ENCODE measurements at places on chromosomes 11 and 22.
A peak's percentile ranks its signal among the peaks of the same experiment; 100 is the strongest.

GRCh38 chr22:24466716-24467328 lies 28.3 kb upstream of the UPB1 start:
- DNase-seq = no peak

DNA sequence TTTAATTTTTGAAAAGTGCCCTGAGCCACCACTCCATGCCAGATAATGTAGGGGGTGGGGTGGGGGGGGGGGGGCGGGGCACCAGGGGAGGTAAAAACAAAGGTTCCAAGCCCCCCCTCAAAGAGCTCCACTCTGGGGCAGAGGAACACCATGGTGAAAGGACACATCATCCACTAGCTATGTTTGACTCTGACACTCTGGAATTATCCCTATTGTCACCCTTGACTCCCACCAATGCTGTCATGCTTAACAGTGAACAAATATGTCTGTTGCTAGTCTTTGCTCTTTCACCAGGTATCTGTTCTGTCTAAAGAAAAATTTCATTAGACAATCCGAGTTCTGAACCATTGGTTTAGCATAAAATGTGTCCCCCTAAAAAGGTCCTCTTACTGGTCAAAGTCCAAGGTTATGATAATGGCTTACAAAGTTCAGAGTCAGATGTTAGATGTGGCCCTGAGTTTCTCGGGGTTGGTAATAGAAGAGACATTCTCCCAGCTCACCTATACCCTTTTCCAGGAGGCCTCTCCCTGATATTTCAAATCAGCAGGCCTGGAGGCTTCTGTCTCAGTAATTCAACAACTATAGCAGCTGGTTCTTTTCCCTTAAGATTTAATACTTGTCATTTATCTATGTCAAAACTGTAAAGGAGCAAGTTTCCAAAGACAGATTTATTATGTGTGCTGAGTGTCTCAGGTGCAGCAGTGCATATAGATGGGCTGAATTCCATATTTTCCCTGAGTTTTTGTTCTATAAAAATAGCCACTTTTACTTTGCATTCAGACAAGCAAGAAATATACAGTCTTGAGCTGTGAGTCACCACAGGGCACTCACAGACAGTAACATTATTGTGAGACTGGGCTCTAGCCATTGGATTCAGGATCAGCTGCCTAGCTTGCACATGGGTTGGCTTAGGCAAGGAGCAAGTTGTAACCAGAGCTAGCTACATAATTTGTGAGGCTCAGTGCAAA lies 174.1 kb downstream of the CSNK2A3 start:
- DNase-seq = no peak

- DNase-seq = no peak
Observed at GRCh38 chr22:46408568-46409506, 73.3 kb downstream of the TRMU start.

- DNase-seq = peak; percentile 46
Observed at GRCh38 chr11:57458410-57459163, 1.7 kb upstream of the RTN4RL2 start.

DNA sequence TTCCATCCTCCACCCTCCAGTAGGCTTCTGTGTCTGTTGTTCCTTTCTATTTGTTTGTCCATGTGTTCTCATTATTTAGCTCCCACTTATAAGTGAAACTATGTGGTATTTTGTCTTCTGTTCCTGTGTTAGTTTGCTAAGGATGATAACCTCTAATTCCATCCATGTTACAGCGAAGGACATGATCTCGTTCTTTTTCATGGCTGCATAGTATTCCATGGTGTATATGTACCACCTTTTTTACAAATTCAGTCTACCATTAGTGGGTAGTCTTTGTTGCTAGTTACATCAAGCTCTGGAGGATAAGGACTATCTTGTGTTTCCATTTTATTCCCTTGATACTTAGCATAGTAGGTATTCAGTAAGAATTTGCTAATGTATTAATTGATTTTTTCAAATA lies 664.2 kb upstream of the FAT3 start:
- no peak for DNase-seq

- no peak for DNase-seq
Observed at GRCh38 chr22:35445933-35446332, 46.0 kb downstream of the MCM5 start.

- DNase-seq = no peak
Observed at GRCh38 chr11:89293965-89294679, 116.4 kb downstream of the TYR start.

DNA sequence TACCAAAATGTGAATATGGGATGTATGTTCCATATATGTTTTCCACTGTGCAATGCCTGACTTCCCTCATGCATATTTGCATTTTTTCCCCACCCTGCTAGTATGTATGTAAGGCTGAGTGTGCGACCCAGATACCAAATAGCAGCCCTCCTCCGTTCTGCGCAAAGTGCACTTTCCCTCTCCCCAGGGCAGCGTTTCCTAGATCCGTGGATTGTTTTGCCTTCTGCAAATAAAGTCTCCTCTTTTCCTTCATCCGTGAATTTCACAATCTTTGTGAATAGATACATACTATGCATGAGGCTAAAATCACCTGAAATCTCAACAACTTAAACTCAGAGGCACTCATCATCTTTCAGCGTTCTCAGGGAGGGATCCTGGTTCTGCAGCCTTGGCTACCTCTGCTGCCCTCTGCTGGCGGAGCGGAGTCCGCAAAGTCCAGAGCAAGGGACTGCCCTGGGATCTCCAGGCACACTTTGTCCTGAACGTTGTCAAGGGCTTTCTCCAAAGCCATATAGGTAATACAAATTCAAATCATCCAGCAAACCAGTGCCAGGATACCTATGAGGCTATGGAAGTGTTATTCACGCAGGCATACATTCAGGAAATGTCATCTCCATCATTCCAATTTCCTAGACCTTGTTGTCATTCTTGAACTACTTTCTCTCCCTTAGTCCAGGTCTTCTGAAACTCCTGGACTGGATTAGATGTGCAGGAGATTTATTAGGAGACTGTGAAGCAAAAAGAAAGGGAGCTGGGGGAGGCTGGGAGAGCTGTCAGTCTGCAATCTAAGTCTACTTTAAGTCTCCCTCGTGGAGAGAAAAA lies 53.1 kb downstream of the CNTF start:
- DNase-seq = peak; percentile 66

- no peak for DNase-seq
Observed at GRCh38 chr22:23500508-23501260, 79.4 kb downstream of the IGLL1 start.

GRCh38 chr11:22433094-22433455 lies 94.9 kb downstream of the SLC17A6 start:
- DNase-seq = no peak

DNA sequence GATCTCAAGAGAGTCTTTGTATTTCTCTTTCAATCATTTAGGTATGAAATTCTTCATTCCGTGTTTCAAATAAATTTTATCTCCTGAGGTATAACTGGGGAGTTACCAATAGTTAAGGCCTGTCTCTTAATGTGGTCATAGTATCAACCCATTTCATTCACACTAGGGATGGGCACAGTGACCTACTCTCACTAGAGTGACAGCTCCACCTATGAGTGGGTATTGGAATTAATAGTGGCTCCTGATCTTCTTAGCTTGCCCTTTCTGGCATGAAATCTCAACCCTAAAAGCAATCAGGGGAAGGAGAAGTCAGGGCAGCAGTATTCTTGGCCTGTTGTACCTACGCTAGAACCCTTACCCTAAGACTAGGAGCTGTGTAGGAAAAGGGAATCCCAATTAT lies 507.7 kb downstream of the FAM181B start:
- no peak for DNase-seq

DNA sequence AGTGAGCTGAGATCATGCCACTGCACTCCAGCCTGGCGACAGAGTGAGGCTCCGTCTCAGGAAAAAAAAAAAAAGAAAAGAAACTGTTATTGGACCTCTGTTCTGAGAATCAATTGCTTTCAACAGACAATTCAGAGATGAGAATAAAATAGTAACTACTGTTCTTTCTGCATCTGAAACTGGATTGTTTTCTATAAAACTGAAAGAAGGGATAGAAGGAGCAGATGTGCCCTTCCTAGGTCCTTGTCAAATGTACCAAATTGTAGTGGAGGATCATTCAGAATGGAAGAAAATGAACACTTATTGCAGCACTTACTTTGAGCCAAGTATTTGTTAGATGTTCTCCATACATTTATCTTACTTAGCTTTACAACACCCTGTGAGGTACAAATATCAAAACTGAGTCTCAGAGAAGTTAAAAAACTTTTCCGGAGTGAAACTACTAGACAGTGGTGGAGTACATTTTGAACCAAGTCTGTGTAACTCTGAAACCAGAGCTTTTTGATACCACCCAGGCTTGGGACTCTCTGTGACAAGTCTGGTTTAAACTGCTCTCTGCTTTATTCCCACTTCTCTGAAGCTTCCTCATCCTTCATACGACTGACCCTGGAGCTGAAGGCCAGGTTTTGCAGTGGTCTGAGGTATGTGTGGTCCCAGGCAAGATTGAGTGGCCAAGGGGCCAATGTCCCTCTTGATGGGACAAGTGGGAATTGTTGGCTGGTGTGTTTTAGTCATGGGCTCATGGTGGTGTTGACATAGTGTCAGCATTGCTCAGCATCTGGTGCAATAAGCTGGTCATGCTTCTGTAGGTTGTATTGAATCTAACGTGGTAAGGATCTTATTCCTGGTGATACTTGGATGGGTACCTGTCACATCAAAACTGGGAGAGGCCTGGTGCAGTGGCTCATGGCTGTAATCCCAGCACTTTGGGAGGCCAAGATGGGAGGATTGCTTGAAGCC lies 48.2 kb upstream of the CCDC134 start:
- no peak for DNase-seq

DNA sequence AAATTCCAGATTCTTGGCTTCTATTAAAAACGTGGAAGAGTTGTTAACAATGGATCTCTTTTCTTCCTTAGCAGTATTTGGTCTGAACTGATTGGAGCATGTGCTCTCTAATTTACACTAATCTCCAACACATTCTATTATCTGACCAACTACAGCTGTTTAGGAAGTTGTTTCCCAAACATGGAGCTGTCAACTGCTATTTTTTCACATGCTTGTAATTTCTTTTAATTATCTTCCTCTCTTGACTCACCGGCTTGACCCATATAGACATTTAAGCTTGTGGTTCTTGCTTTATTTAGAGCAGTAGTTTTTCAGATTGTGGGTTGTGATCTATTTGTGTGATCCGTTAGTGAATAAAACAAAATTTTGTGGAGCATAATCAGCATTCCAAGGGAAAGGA lies 40.8 kb downstream of the CTNND1 start:
- DNase-seq = no peak

DNA sequence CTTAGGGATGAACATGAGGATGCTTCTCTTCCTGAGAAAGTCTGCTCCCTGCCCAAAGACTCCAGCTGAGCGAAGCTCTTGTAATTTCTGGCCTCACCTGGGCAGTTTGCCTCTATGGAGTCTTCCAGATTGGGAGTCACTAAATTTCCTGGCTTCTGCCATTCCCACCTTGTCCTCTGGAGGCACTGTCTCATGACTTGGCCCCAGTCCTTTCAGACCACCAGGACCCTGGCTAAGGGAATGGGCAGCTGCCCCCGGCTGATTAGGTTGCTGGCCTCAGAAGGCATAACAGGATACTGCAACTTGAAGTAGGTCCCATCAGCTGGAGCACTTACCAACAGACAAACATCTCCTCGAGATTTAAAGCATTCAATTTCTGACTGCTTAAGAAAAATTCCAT lies 128.1 kb upstream of the SPON1 start:
- DNase-seq = no peak

GRCh38 chr11:70159627-70160570 lies 43.2 kb upstream of the FADD start:
- DNase-seq = no peak

Measured in CD4-positive, alpha-beta T cell treated with Interleukin-1 beta for 1 hour (primary cell).